ENCODE measurements at places on chromosomes 1 and 21. TPM values are rescaled to one million over a fixed set of nuclear protein-coding genes. Genes with fewer than 3 reads are reported as not detected.

DNA sequence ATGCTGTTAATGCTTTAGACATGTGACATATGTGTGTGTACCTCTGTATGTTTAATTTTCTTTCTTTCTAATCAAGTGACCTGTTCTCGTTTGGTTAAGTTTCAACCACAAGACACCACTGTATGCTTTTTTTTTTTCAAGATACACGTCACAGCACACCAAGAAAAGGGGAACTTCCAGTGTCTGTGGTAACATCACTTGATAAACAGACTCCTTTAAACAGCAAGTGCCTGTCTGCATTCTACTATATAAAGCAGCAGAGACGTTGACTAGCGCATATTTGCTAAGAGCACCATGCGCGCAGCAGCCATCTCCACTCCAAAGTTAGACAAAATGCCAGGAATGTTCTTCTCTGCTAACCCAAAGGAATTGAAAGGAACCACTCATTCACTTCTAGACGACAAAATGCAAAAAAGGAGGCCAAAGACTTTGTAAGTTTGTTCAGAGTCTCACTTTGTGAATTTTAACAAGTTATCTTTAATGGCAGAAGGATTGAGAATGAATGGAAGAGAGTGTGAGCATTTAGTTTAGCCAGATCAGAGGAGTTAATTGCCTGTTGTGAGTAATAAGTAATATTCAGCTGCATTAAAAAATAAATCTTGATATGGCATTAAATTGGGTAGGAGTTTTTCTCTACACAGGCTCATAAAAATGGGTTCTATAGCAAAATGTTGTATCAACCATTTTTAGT is at the start of gene RGS1:
TSS of gene RGS1 (plus strand) at position 275 of the 691 bp plus-strand sequence. CDS start at position 295, 20 bp downstream.
- DNase-seq: no peak

- peak; percentile 33 for DNase-seq
Observed at GRCh38 chr1:86247597-86248279, 91.2 kb upstream of the COL24A1 start.

DNA sequence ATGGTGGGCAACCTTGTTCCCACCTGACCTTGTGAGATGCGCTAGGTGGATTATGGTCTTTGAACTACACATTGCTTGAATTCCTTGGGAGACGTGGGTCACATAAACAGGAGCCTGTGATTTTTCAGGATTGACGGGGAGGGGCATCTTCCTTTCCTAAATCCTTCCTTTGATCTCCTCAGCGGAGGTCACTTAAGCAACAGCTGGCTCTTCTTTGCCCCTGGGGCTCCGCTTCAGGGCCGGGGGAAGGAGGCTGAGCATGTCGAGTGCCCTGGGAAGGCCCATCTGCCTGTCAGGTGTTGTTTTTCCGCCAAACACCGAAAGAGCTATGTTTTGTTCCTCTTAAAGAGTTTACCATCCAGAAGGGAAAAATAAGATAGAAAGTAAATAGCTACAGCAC is 40.6 kb downstream of the KIF26B start:
- no peak for DNase-seq

GRCh38 chr1:193311226-193311948 is 125.0 kb upstream of the B3GALT2 start:
- DNase-seq: no peak

DNA sequence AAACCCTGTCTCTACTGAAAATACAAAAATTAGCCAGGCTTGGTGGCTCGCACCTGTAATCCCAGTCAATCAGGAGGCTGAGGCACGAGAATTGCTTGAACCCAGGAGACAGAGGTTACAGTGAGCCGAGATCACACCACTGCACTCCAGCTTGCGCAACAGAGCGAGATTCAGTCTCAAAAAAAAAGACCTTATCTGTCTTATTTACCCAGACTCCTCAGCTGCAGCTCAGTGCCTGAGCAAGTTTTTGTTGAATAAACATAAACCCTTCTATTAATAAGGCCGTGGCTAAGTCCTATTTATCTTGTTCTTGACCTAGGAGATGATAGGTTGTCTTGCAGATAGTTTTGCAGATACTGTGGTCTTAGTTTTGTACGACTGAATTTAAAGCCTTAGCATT is 136.4 kb upstream of the TMEM51 start:
- DNase-seq: no peak

The HSD3B2 gene
- not detected for total RNA-seq

Data from HFFc6 (cell line).